ENCODE measurements at places on chromosomes 4 and X. TPM values are rescaled to one million over a fixed set of nuclear protein-coding genes. Genes with fewer than 3 reads are reported as not detected.

Gene NEK1
- total RNA-seq: 6.4 TPM

Gene EDA
- total RNA-seq: under 0.01 TPM

Gene C4orf51
- total RNA-seq: not detected

Gene ANXA10
- not detected for total RNA-seq

Gene UGT2A1
- total RNA-seq: not detected

Gene XAGE5
- not detected for total RNA-seq
